ENCODE measurements at places on chromosomes 1 and 21.
A peak's percentile ranks its signal among the peaks of the same experiment; 100 is the strongest.

DNA sequence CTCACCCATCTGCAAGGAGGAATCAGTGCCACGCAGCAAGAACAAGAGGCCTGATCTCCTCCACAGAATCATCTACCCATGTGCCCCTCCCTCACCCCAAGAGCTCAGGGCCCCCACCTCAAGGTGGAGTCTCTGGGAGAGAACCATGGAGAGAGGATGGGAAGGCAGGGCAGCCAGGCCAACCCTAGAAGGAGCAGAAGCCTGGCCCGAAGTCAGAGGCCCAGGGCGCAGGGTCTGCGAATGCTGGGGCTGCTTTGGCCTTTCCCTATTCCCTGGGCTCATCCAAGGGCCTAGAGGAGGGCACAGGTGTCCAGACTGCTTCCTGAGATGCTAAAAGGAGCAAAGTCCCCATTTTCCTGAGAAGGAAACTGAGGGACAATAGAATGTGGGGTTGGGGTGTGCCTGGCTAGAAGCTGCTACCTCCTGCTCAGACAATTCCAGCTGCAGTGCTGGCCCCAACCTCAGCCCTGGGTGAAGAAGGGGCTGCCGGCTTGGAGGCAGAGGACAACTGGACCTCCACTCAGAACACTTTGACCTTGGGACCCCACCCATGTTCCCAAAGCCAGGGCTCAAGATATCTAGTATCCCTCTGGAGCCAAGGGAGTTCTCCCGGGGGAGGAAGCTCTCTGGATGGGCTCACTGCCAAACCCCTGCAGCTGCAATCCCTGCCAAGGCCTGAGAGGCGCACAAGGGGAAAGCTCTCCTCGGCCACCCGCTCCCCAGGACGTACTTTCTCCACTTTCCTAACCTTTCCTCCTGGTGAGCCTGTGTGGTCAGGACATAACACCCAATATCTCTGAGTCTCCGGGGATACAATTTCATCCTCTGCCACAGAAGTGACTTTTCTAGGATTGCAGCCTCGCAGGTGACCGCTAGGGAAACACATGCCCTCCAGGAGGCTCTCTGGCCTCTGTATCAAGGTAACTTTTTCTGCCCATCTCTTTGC lies 16.6 kb upstream of the LEMD1 start:
- no peak overlapping the region for H3K4me3 ChIP-seq
- peak; percentile 89 for DNase-seq
- no peaks in the 10 kb centered on the region for H3K36me3 ChIP-seq
- no peak overlapping the region for H3K27ac ChIP-seq
- no peaks in the 10 kb centered on the region for H3K27me3 ChIP-seq
- H3K4me1 ChIP-seq, result peaks cover 46% of the 10 kb centered on the region

DNA sequence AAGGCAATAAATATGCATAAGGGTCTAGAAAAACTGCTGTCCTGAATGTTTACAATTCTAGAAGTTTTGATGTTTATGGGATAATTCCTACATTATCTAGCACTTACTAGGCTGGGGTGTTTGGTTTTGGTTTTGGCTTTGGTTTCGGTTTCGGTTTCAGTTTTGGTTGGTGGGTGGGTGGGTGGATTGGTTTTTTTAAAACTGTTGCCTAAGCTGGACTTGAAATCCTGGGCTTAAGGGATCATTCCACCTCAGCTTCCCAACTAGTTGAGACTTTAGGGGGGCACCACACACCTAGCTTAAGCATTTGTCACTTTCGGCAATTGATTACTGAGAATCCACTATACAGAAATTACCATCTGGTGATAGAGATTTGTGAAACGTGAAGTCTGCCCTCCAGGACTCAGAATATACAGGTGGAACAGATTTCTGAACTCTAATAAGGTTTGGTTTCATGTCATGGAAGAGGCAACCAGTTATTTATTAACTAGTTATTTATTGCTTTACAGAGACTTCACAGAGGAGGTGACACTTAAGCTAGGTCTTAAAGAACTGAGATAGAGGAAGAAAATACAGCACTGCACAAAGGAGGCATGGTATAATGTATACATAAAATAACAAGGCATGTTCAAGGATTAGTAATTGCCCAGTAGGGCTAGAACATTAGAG lies 69.6 kb downstream of the PIK3R3 start:
- H3K4me1 ChIP-seq, result no peaks in the 10 kb centered on the region
- no peak for DNase-seq
- no peaks in the 10 kb centered on the region for H3K27me3 ChIP-seq
- H3K36me3 ChIP-seq, result peaks cover 42% of the 10 kb centered on the region
- no peak overlapping the region for H3K4me3 ChIP-seq
- H3K27ac ChIP-seq, result no peak overlapping the region

- H3K36me3 ChIP-seq, result no peaks in the 10 kb centered on the region
- no peaks in the 10 kb centered on the region for H3K27me3 ChIP-seq
- H3K4me1 ChIP-seq, result no peaks in the 10 kb centered on the region
Measured at GRCh38 chr1:189654906-189655305, 822.8 kb downstream of the BRINP3 start.

- no peak overlapping the region for H3K4me3 ChIP-seq
- no peaks in the 10 kb centered on the region for H3K36me3 ChIP-seq
- no peak overlapping the region for H3K27ac ChIP-seq
- DNase-seq, result peak; percentile 71
- H3K27me3 ChIP-seq, result no peaks in the 10 kb centered on the region
Measured at GRCh38 chr1:111399792-111400610, 27.5 kb downstream of the OVGP1 start.

GRCh38 chr1:70025846-70026245 lies 179.5 kb downstream of the LRRC40 start:
- H3K27ac ChIP-seq, result no peak overlapping the region
- H3K27me3 ChIP-seq, result no peaks in the 10 kb centered on the region
- no peak for DNase-seq
- no peaks in the 10 kb centered on the region for H3K4me1 ChIP-seq
- H3K4me3 ChIP-seq, result no peak overlapping the region
- no peaks in the 10 kb centered on the region for H3K36me3 ChIP-seq
